ENCODE measurements at places on chromosomes 5 and 9. TPM values are rescaled to one million over a fixed set of nuclear protein-coding genes. Genes with fewer than 3 reads are reported as not detected.

DNA sequence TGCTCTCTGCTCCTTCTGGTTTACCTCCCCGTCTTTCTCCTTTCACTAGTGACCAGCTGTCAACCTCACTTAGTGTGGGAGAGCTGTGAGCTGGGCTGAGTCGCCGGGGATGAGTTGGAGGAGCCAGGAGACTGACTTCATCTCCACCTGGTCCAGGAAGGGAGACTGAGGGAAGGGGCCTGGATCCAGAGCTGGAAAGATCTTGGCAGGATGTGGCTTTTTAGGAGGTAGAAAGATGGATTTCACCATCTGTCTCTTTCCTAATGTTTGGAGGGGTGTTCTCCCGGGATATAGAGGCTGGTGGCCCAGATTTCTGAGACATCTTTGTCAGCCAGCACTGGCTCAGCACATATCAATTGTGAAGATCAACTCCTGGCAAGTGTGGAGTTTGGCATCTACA lies 37.1 kb upstream of the TNC start:
- no peak for DNase-seq

- no peak for DNase-seq
These were observed 35.6 kb downstream of the IL6ST start for GRCh38 chr5:55959208-55959607.

- DNase-seq, result no peak
These were observed 2.1 kb upstream of the OR2V1 start for GRCh38 chr5:181133083-181133482.

GRCh38 chr5:125554355-125554754 lies 807.9 kb upstream of the ZNF608 start:
- no peak for DNase-seq

GRCh38 chr9:113985968-113986585 lies 92.0 kb downstream of the AMBP start:
- DNase-seq, result no peak

The NTNG2 gene
- 0.42 TPM for total RNA-seq

The ADGRD2 gene
- total RNA-seq, result not detected

GRCh38 chr5:2142456-2142954 lies 259.8 kb upstream of the IRX4 start:
- DNase-seq, result no peak

GRCh38 chr9:69376651-69377050 lies 51.6 kb downstream of the ENTREP1 start:
- peak; percentile 69 for DNase-seq

GRCh38 chr5:154370119-154370518 lies 75.7 kb upstream of the SAP30L start:
- no peak for DNase-seq

The UBE2QL1 gene
- total RNA-seq, result 0.34 TPM

- DNase-seq, result no peak
These were observed 17.2 kb upstream of the ROR2 start for GRCh38 chr9:91967259-91967658.

DNA sequence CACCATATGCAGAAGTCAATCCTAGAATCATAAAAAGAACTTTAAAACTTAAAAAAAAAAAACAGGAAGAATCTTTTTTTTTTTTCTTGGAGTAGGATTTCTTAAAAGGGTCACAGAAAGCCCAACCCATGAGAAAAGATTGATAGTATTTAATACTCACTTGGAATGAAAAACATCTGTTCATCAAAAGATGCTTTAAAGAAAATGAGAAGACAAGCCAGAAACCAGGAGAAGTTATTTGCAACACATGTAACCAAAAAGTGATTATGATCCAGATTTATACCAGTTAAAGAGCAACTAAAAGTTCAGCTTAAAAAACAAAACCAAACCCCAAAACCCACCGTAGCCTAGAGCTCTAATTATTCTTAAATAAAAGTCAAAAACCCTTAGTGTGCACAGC lies 69.3 kb downstream of the TLE4 start:
- DNase-seq, result no peak

DNA sequence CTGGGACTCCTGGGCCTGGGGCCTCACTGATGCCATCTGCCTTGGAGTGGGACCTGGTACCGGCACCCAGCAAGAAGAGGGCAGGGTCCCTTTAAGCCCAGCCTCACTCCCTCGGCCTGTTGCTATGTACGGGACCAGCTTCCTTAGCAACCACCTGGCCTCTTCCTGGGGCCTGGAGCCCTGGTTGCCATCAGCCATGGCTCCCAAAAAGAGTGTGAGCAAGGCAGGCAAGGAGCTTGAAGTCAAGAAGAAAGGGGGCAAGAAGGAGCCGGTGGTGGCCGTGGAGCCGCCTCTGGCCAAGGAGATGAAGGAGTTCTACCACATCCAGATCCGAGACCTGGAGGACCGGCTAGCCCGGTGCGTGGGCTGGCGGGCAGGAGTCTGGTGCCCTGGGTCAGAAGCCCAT lies at the start of gene CFAP157:
Gene CFAP157 (plus strand): TSS at position 153 of the 406 bp plus-strand sequence. CDS start 44 bp downstream, at position 197.
- no peak for DNase-seq

The WWC1 gene
- 121 TPM for total RNA-seq

GRCh38 chr5:173809014-173809413 lies 79.1 kb upstream of the CPEB4 start:
- DNase-seq, result no peak

DNA sequence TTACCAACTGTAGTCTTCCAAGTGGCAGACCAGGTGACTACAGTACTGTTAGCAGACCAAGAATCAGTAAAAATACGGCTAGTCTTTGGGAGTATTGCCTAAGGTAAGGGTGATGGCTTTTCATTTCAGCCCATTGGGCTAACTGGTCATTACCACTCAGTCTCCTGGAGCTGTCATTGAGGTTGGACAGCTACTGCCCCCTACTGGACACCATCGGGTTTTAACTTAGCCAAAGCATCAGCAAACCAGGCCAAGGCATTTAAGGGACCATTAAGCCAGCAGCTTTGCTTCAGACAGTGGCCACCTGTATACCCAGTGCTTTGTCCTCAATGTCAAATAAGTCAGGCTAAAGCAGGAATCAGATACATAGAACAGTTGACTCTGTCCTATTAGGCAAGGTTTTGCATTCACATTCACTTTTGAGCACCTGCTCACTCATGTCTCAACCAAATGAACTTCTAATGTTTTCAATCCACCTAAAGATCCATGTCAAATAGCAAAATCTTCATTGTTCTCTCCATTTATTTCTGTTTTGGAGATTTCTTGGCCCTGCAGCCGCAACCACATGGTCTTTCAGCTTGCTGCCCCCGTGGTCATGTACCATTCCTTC lies 117.2 kb downstream of the INVS start:
- DNase-seq, result no peak

The DNLZ gene
- total RNA-seq, result 24.3 TPM

DNA sequence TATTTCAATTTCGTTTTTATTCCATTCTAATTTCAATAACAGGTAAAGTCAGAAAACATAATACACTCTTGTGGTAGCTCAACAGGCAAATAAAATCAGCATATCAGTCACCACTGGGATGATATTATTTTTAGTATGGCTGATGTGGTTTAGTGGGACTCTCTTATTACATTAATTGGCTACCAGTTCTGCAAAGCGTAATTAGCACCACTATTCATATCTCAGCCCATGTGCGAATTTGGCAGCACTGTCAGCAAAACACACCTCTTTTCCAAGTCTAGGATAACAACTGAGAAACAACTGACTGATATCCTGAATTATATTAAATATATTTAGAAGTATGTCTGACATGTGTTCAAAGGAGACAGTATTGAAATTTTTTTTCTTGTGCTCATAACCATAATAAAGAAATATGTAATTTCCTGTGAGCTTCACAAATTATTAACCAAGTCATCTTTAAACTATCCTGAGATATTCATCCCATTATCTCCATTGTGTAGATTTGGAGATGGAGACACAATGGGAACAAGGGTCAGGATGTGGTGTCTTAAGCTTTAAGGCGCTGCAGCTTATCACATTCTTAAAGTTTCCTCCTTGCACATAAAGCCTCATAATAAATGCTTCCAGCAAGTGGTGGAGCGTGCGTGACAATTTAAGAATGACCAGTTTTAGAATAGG lies 212.4 kb downstream of the TLE1 start:
- no peak for DNase-seq

DNA sequence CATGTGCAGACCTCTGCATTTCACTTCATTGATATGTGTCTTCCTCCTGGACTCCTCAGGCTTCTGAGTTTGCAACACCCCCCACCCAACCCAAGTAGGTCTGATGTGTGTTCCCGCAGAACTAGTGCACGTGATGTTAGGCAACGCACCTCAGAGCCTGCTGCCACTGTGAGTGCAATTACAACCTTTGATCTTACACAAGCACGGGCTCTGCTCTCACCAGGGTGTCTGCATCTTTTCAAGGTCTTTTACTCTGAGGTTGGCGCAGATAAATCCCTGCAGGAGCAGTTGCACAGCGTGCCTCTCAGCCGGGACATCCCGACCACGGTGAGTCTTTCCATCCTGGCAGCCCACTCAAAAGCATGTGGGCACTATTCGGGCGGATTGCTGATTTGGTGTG lies 80.1 kb downstream of the EGFLAM start:
- DNase-seq, result no peak

The DMRT3 gene
- total RNA-seq, result 0.34 TPM

DNA sequence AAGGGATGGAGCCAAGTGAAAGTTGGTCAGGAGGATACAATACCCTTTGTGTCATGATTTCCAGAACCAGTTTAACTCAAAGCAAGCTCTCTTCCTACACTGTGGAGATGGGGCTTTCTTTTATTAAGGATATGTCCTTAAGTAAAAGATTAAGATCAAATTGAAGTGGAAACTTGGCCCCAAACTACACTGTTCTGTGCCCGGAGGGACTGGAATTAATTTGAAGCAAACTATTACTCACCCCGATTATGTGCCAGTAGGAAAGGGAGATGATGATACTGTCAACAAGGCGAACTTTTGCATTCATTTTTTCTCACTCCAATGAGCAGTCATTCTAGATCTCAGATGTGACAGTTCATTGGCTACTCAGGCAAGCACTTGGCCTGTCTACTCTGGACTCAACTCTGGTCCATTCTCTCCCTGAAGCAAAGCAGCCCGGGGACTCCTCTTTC lies 186.7 kb downstream of the NTRK2 start:
- no peak for DNase-seq

The STRBP gene
- total RNA-seq, result 26.4 TPM

GRCh38 chr5:160432196-160432595 lies 10.5 kb downstream of the PTTG1 start:
- no peak for DNase-seq

The NMRK1 gene
- total RNA-seq, result 10.3 TPM

The STC2 gene
- 219 TPM for total RNA-seq

- DNase-seq, result no peak
These were observed 1.2 kb downstream of the FBXO10 start for GRCh38 chr9:37575001-37575400.

- DNase-seq, result no peak
These were observed 143.0 kb upstream of the SHB start for GRCh38 chr9:38212016-38212415.

DNA sequence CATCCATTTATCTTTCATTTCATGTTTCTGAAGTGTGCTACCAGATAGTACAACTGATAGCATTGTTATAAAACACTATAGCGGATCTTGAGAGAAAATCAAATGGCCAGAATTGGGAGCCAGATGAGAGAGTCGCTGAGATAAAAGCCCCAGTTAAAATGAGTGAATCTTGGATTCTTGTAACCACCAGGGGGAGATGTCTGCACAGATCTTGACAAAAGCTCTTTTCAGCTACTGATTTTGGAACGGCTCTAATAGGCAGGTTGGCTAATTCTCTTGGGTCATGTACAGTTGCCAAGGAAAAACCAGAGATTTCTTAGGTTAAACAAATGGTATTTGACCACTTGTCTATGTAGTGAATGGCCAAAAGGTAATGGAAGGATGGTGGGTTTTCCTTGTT lies 21.7 kb downstream of the F2RL2 start:
- DNase-seq, result no peak

All from kidney epithelial cell (primary cell).